ENCODE measurements at places on chromosomes 12 and 14. TPM values are rescaled to one million over a fixed set of nuclear protein-coding genes. Genes with fewer than 3 reads are reported as not detected.

The TPPP2 gene
- 0.71 TPM for polyA plus RNA-seq

DNA sequence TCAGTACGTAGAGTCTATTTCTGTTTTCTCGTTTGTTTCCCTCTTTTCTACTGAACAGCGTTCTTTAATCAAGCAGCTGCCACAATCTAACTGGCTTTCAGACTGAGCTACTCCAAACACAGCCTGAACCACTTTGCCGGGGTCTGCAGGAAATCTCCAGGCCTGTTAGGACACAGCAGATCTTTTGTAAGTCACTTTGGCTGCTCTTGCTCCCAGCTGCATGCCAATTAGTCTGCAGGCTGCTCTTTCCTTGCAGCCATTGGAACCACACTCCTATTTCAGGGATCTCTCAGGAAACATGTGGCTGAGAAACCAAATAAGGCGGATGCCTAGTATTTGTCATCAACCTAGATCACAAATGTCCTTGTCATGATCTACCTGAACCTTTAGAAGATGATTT, 73.6 kb downstream of the TMTC1 start:
- DNase-seq, result peak; percentile 80

DNA sequence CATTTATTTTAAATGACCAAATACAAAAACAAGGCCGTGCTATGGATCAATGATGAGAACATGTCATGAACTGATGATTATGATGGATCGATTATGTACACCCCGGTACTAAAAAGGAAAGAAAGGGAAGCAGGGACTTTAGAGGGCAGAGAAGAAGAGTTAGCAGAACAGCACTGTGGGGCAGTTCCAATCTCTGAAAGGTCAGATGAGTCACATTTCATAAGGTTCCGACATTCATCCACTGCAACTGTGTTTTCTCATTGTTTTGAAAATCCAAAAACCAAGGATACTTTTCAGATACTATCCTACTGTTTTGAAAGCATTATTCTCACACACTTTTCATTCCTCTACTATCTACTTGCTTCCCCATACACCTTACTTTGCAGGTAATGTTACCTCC, 169.3 kb downstream of the STXBP6 start:
- no peak for DNase-seq

- no peak for DNase-seq
These were observed 128.4 kb upstream of the CPNE8 start for GRCh38 chr12:39033782-39034181.

- DNase-seq, result no peak
These were observed 19.3 kb downstream of the ZBTB39 start for GRCh38 chr12:56987011-56987410.

- DNase-seq, result no peak
These were observed 11.9 kb downstream of the CDC42BPB start for GRCh38 chr14:103045371-103045869.

DNA sequence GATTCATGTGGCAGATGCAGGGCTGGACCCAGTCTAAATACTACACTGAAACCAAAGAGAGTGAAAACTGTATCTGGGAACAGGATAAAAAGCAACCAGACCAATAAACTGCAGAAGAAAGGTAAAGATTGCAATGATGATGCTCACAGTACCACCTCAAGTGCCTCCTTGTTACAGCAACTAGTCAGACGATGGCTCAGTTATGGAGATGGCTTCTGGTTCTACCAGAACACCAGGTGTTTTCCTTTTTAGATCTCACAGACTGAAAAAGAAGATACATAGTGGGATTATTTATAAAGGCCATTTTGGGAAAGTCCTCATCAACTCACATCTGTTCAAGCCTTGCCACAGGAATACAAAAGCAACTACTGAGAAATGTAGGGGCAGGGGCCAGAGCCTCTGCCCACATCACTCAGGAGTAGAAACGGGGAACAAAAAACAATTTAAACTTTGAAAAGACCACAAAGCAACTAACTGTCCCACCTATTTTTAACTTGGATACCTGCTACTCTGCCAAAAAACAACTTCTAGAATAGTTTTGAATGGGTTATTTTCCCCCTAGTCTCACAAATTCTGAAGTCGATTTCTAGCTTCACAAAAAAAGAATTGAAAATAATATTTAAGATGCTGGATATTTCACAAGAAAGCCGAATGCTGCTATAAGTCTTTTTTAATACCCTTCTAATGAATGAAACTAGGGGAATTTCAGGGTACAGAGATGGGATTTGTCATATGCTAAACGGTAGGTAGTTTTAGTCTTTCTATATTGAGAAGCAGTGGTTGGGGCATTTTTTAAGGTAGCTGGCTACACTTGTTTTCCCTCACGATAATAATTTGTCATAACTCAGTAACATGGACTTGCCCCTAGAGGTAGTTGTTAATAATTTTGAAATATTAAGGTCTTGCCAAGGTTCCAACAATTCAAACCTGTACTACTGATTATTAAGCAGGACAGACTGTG, 197.2 kb upstream of the TMPO start:
- no peak for DNase-seq

GRCh38 chr14:58871573-58871972, 233.8 kb downstream of the DACT1 start:
- DNase-seq, result no peak

- no peak for DNase-seq
These were observed 118.0 kb downstream of the KTN1 start for GRCh38 chr14:55698051-55698450.

DNA sequence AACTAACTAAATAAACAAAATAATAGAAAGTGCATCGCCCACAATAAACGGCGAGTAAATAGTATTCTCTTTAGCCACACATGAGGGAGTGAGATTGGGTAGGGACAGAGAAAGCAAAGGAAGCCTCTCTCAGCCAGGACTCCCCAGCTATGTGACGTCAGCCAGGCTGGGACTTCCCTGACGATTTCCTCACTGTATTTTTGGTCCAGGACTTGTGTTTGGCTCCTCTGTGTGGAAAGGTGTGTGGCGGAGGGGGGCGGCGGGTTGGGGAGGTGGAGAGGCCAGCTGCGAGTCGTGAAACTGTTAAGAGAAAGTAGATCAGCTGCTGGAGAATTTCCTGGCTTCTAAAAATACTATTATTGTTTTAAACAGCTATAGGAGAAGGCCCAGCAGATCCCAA, 1124.6 kb downstream of the AACS start:
- DNase-seq, result no peak

All from spinal cord (tissue), 10 donors.